ENCODE measurements at places on chromosomes 3 and 15. TPM values are rescaled to one million over a fixed set of nuclear protein-coding genes. Genes with fewer than 3 reads are reported as not detected.

Gene HYAL1
- 2.5 TPM for total RNA-seq

Gene OR5K2
- total RNA-seq, result not detected

DNA sequence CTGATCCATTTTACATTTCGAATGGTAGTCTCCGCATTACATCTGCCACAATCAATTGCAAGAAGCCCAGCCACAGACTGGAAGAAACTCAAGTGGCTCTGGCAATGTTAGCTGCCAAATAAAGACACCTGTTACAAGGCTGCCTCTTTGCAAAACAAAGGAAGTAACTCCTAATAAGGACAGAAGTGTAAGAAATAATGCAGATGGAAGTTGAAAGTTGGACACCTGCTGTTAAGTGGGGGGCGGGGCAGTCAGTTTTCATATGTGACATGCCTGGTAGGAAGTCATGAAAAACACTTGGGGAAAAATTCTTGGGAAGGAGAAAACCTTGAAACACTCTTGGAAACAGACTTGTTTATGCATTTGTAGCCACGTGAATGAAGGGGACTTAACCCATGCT, 54.1 kb upstream of the ATP2C1 start:
- DNase-seq, result no peak

- DNase-seq, result no peak
Measured at GRCh38 chr3:174270841-174271240, 588.3 kb upstream of the NAALADL2 start.

DNA sequence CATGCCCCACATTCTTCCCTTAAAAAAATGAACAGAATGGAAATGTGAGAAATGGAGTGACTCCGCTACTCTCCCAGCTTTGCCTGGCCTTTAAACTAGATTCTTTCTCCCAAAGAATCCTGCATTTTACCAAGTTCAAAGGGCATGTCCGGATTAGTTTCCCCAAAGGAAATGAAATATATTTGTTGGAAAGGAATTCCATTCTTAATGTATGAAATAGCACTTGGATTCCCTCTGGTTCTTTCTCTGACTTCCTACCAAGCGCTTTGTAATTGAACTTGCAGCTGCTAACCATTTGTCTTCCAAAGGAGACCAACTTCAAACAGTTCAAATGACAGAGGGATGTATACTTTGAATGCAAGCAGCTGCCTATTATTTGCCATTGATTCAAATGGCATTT, 18.9 kb downstream of the MAP2K1 start:
- DNase-seq, result no peak
